ENCODE measurements at places on chromosomes 4 and X.

DNA sequence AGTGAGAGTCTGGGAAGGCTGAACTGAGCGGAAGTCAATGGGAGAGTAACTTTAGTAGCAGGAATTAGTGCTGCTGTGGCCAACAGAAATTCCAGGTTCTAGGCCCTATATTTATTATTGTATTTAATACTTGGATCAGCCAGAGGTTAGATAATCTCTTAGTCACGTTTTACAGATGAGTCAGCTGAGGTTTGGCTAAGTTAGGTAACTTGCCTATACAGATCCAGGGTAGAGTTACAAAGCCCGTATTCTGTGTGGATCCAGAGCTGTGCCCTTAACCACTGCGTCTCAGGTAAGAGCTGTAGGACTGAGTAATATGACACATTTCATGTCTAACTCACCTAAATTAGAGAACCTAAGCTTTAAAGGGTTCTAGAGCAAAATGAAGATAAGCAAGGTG is 20.5 kb downstream of the PSMD10 start:
- no peak for DNase-seq

DNA sequence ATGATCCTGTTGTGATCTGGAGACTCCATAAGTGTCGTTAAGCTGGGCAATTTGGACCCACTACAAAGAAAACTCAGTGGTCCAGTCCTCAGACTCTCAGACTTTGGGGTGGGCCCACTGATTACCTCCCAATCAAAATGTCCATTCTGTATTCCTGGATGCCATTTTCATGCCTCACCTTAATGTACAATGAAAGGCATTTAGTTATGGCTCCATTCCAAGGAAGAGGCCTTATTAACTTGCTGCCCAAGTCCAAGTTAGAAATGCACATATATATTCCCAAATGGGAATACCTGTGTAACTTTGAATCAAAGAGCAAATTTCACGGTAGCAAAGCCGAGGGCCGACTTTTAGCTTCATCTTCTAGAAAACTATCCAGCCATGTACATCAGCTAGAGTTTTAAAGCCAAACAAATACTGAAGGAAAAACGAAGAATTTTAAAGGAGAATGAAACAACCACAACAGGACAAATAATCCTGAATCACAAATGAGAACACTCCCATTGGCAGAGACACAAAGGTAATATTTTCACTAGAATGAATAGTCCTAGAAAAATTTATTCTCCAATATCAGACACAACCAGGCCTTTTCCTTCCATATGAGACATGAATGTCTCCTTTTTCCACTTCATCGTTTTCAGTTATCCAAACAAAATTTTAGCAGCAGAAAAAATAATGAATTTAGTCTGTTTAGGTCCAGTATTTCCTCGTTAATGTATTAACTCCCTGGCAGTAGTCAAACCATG is 63.7 kb upstream of the HHIP start:
- DNase-seq: no peak

GRCh38 chr4:69773484-69773883 is 13.1 kb upstream of the SULT1B1 start:
- no peak for DNase-seq

DNA sequence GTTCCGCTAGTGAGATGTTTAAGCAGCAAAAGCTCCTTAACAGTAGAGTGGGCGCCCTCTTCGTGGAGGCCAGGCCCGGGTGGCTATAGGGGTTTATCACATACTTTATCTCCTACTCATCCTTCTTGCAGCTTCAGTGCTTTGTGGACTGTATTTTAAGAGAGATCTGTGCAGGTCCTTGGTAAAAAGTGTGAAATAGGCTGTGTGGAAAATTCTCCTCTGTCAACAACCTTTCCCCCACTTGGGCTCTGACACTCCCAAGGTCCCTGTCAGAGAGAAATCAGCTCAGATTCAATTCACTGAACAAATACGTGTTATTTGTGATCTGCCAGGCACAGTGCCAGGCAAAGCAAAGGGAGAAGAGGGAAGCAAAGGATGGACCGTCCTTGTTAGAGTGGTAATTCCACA is 214.3 kb upstream of the PPARGC1A start:
- DNase-seq: no peak

DNA sequence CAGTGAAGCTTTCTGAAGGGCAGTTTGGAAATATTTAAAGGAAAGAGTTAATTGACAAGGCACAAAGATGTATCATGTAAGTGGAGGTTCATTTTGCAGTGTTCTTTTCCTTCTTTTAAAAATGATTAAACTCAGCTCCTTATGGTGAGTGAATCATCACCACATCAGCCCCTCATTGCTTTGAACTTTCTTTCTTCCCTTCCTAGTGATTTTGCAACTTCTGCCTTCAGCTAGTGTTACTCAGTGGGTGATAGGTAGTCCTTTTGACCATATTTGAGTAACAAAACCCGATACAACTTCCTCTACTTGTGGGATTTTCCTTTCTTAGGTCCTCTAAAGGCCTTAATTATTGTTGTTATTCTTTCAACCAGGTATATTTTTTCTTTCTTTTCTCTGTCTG is 8.2 kb downstream of the ZCCHC4 start:
- no peak for DNase-seq

GRCh38 chr4:46258431-46258830 is 131.5 kb downstream of the GABRA2 start:
- no peak for DNase-seq

DNA sequence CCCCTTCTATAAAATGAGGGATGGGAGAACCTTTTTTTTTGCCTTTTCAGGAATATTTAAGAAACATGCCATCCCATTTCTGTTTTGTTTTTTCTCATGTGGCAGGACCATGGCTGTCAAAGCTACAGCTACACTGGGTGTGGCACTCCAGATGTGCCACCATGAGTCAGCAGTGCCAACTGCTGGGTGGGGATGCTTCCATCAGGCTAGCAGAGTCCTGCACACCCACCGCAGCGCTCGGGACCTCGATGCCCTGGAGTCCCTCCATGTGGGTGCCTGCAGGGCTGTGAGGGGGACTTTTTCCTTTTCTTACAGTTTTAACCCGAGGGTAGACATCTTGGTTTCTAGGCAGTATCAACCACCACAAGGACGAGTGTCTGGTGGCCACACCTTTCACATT is 352.6 kb downstream of the NR3C2 start:
- DNase-seq: no peak
